ENCODE measurements at places on chromosomes 13 and 19. TPM values are rescaled to one million over a fixed set of nuclear protein-coding genes. Genes with fewer than 3 reads are reported as not detected.

C2CD4C gene
- total RNA-seq: 0.52 TPM

SLC8A2 gene
- under 0.01 TPM for total RNA-seq

CFD gene
- total RNA-seq: 33.4 TPM

SYCN gene
- not detected for total RNA-seq

CD320 gene
- total RNA-seq: 11.5 TPM

KRTDAP gene
- not detected for total RNA-seq

TLE2 gene
- 9.4 TPM for total RNA-seq

STAP2 gene
- total RNA-seq: 5.2 TPM

HSD17B14 gene
- total RNA-seq: 0.52 TPM

All from skeletal muscle tissue (tissue), 5 donors.